ENCODE measurements at places on chromosomes 3 and 15.

GRCh38 chr3:151152455-151153079 is 50.4 kb downstream of the GPR171 start:
- DNase-seq: no peak

- DNase-seq: no peak
Measured at GRCh38 chr3:151750181-151750580, 16.5 kb downstream of the AADACL2 start.

GRCh38 chr3:193933451-193933850 is 202.5 kb upstream of the HES1 start:
- no peak for DNase-seq

DNA sequence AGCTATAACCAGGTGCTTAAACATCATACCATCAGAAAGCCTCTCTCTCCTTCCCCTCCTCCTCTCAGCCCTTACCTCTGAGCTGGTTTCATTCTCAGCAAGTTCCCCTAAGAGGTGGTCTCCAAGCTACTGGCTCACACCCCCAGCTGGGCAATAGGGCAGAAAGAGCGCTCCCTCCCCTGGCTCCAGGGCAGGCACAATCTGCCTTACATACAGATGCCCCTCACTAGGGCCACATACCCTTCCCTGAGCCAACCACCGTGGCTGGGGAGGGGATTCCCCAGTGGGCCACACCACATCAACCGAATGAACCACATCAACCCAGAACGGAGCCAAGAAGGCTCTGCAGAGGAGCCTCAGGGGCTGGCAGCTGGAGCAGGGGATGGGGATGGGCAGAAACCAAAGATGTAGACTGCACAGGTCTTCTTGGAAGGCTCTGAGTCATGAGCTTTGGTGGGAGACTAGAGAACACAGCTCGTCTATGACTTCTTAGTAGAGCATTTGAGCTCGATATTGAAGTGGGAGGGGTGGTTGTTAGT is 4.6 kb upstream of the FBLN2 start:
- peak; percentile 63 for DNase-seq

DNA sequence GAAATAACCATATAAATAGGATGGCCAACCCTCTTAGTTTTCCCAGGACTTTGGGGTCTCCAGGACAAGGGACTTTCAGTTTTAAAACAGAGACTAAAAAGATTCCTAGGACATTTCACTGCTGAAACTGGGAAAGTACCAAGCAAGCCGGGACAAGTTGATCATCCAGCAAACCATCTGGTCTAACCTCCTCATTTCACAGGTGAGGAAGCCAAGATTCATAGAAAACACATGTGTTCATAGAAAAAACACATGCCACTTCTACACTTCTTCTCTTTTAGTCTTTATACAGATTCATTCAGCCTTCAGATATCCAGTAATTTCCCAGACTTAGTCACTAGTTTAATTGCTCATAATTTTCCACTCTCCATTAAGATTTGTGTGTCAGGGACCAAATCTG is 165.6 kb upstream of the CCDC54 start:
- no peak for DNase-seq

DNA sequence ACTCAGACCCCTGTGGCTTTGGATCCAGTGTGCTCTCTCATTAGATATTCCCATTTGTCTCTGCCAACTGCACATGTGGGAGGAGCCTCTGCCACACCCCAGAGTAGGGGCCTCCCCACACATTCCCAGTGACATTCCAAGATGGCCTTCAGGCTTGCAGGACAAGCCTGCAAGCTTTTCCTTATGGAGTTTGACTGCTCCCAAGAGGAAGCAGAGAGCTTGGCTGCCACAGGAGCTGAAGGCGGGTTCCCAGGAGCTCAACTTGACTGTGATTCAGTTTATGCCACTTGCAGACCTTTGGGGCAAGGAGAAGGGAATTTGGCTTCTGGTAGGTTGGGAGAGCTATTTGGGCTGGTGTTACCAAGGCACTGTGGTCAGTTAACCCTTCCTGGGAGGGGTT is 22.5 kb upstream of the EPHB1 start:
- DNase-seq: no peak

DNA sequence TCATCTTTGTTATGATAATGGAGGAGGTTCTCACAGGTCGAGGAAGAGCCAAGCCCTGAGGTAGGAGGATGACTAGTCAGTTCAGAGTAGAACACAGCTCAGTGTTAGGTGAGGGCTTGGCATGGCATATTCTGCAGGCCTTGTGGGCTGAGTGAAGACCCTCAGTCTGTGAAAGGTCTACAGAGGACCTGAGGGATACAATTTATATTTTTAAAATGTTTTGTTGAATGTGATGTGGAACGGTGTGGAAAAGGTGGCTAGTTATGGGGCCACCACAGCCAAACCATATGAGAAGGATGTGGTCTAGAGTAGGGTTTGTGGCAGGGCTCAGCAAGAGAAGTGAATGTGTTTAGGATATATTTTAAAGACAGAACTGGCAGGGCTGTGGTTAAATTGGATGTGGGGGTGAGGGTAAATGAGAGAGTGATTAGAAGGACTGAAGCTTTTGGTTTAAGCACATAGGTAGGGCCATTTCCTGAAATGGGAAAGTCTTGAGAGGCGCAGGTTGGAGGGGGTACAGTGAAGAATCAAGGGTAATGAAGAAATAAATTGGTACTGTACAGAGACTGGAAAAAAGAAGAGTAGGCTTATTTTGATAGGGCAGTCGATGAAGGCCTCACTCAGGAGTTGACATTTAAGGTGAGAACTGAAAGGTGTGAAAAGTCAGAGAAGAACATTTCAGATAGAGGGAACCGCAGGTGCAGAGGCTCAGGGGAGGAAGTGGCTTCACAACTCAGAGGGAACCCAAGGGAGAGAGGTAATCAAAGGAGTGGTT is 60.5 kb downstream of the SPTSSB start:
- peak; percentile 58 for DNase-seq

DNA sequence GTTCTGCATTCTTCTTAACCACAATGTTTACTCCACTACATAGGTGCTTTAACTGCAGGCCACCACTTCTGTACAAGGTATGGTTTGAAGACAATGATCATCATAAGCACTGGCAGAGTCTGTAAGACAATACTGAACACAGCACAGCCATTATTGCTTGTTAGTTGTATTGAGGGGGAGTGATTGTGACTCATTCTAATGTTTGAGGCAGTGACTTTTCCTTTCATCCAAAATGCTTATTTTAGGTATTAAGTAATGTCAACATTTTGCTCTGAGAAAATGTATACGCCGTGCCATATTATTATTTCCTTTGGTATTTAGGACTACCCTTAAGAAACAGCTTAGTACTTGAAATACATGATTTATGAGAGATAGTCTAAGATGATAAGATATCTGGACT is 618.2 kb upstream of the ZNF717 start:
- no peak for DNase-seq

- DNase-seq: no peak
Measured at GRCh38 chr3:127204841-127205582, 12.1 kb downstream of the PRR23E start.

DNA sequence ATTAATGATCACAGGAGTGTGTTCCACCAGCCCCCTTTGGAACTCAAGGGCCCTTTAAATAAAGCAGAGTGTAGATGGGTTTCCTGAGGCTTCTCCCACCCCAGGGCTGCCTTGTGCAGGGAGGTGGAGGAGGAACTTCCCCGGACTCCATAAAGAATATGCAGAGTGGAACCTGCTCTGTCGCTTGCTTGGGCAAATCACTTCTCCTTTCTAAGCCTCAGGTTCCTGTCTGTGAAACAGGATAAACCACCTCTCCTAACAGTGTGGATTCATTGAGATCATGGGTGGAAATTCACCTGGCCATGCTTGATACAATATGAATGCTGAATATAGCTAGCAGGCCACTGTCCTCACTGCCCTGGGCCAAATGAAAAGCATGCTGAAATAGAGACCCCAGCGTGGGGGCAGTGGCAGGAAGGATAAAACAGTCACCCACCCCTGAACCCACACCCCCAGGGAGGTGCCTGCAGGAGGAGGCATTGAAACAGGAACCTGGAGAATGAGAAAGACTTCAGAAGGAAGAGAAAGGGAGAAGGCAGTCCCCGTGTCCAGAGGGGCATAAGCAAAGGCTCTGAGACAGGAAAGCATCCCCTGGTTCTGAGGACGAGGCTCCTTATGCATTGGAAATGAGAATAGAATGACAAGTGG is 41.1 kb upstream of the CHRNB4 start:
- DNase-seq: no peak

DNA sequence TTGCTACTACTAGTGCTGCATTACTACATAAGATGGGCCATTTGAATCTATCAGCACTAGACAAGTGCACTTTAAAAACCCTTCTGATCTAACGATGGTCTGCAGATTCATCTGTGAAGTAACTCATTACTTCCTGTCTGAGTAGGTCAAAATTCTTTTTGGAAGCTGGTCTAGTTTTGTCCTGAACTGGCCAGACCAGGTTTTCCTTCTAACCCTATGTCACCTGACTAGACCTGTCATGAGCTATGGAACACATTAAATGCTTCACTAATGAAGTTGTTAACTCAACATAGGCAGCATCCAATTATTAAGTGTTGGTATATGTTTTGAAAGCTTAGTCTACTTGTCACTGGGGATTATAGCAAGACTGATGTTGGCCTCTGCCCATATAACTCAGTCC is 10.1 kb upstream of the RBM5 start:
- DNase-seq: no peak

Measured in CD4-positive, alpha-beta T cell treated with Interleukin-2 at 100 ng/mL for 4 hours (primary cell).